ENCODE measurements at places on chromosomes 4 and X. TPM values are rescaled to one million over a fixed set of nuclear protein-coding genes. Genes with fewer than 3 reads are reported as not detected.

The SH2D1A gene
- not detected for total RNA-seq

The TMSB15C gene
- total RNA-seq, result 3.8 TPM

The LEF1 gene
- not detected for total RNA-seq

The GPM6B gene
- 5.3 TPM for total RNA-seq

The DCAF8L2 gene
- under 0.01 TPM for total RNA-seq

The GAGE2A gene
- not detected for total RNA-seq

The HTR2C gene
- total RNA-seq, result not detected

The LAMP2 gene
- total RNA-seq, result 188 TPM

The GAR1 gene
- total RNA-seq, result 1.3 TPM

The SMIM31 gene
- total RNA-seq, result not detected

The ALB gene
- total RNA-seq, result not detected

The ARHGAP36 gene
- not detected for total RNA-seq

The ANKRD50 gene
- total RNA-seq, result 23.8 TPM

The SULT1E1 gene
- not detected for total RNA-seq

The OPRPN gene
- total RNA-seq, result not detected

The ARHGAP6 gene
- 10.3 TPM for total RNA-seq

The FAT4 gene
- total RNA-seq, result 18.5 TPM

The NSG1 gene
- 1.5 TPM for total RNA-seq

The CPE gene
- 30.8 TPM for total RNA-seq

The CENPVL2 gene
- not detected for total RNA-seq

The RASL11B gene
- 0.66 TPM for total RNA-seq

The UGT2B11 gene
- not detected for total RNA-seq

The FGF13 gene
- 30.6 TPM for total RNA-seq

The TMSB15A gene
- total RNA-seq, result 10.2 TPM

The MCUB gene
- 21.2 TPM for total RNA-seq

All from smooth muscle cell of trachea (primary cell).